BJ (cell line): ENCODE measurements at places on chromosomes 4 and X. TPM values are rescaled to one million over a fixed set of nuclear protein-coding genes. Genes with fewer than 3 reads are reported as not detected.

RASGEF1B gene
- polyA plus RNA-seq = not detected in 2 replicates

ZCCHC18 gene
- 1.5 and 3.2 TPM in 2 replicates for polyA plus RNA-seq

VBP1 gene
- polyA plus RNA-seq = 11.3 and 30.7 TPM in 2 replicates

ABRAXAS1 gene
- 3.1 and 7.6 TPM in 2 replicates for polyA plus RNA-seq

AWAT2 gene
- not detected in 2 replicates for polyA plus RNA-seq

YIPF6 gene
- 14.7 and 31.1 TPM in 2 replicates for polyA plus RNA-seq

ANKRD37 gene
- polyA plus RNA-seq = 13.2 and 13.7 TPM in 2 replicates
